Caki2 (cell line): ENCODE measurements at places on chromosomes 2 and 18.

- DNase-seq: no peak
Measured at GRCh38 chr18:63005306-63005705, 290.0 kb downstream of the PHLPP1 start.

DNA sequence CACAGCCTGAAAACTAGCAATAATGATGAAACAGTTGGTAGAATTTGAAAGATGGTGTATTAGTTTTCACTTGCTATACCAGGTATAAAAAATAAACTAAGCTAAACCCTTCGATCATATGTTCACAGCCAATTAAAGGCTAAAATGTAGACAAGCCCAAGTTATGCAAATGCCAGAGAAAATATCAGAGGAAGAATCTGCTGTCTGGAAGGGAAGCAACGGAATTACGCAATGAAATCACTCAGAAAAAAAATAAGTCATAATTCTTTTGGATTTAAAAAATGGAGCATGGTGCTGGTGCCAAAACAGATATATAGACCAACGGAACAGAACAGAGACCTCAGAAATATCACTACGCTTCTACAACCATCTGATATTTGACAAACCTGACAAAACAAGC, 108.3 kb downstream of the ARL4C start:
- no peak for DNase-seq

GRCh38 chr18:49486134-49486533, 900 bp downstream of the C18orf32 start:
- no peak for DNase-seq

GRCh38 chr18:13547347-13547746, 179.0 kb downstream of the FAM210A start:
- no peak for DNase-seq

DNA sequence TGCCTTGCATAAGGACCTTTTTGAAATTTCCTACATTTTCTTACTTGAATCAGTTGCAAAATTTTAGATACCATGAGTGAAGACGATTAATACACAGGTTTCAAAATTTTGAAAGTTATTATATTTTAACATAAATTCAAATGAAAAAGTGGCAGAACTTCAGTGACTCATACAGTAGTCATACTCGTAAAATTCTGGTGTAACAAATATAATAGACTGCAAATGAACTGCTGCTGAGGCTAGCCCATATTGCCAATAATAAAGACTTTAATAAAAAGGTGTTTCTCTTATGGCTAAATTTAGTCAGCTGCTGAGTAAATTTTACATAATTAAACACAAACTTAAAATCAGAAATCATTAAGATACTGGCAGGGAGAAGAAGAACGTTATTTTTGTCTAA, 36.9 kb downstream of the MSH6 start:
- no peak for DNase-seq
